ENCODE measurements at places on chromosomes 7 and 10. TPM values are rescaled to one million over a fixed set of nuclear protein-coding genes. Genes with fewer than 3 reads are reported as not detected.

MAGI2 gene
- total RNA-seq, result 2.4 TPM

CYP2C19 gene
- total RNA-seq, result not detected

ELN gene
- total RNA-seq, result 5.4 TPM

AGBL3 gene
- total RNA-seq, result 1.7 TPM

ACSM6 gene
- not detected for total RNA-seq

ZMIZ1 gene
- 32.1 TPM for total RNA-seq

KIFBP gene
- total RNA-seq, result 55.2 TPM

PRF1 gene
- total RNA-seq, result not detected

RNLS gene
- total RNA-seq, result 2.7 TPM

LYZL1 gene
- total RNA-seq, result not detected

ARID5B gene
- 16.1 TPM for total RNA-seq

GPR141 gene
- total RNA-seq, result not detected

GCK gene
- not detected for total RNA-seq

CCDC7 gene
- 4.3 TPM for total RNA-seq

GBX1 gene
- not detected for total RNA-seq

RAMP3 gene
- 116 TPM for total RNA-seq

ADIRF gene
- total RNA-seq, result 12.8 TPM

ZNF862 gene
- total RNA-seq, result 12.1 TPM

EPHA1 gene
- not detected for total RNA-seq

MSMB gene
- total RNA-seq, result not detected

PON3 gene
- total RNA-seq, result 0.85 TPM

PNLIPRP3 gene
- total RNA-seq, result not detected

TRIP6 gene
- 43.6 TPM for total RNA-seq

SLC16A9 gene
- total RNA-seq, result 0.05 TPM

CXCL12 gene
- 2.9 TPM for total RNA-seq

CFAP58 gene
- total RNA-seq, result 0.85 TPM

CDK5 gene
- total RNA-seq, result 17.6 TPM

ZNF503 gene
- total RNA-seq, result 1.2 TPM
